ENCODE measurements at places on chromosomes 3 and 15.

DNA sequence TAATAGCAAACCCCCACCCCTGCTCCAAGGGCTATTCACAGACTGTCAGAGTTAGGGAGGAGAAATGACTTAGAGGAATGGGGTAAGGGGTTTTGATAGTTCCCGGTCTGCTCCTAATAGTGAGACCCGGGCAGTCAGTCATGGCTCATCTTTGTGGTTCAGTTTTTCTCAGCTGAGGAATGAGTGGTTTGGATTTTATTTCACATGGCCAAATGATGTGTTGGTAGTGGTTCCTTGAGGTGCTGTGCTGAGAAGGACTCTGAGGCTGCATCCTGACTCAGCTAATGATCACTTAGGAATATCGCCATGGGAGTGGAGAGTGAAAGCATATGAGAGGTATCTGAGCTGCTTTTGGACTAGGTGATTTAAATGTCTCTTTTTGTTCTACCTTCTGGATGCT is 80.2 kb downstream of the LPP start:
- DNase-seq = no peak

- DNase-seq = no peak
These were observed 96.8 kb upstream of the RGMA start for GRCh38 chr15:93185796-93186195.

- DNase-seq = no peak
These were observed 552 bp upstream of the XYLB start for GRCh38 chr3:38345879-38346586.

DNA sequence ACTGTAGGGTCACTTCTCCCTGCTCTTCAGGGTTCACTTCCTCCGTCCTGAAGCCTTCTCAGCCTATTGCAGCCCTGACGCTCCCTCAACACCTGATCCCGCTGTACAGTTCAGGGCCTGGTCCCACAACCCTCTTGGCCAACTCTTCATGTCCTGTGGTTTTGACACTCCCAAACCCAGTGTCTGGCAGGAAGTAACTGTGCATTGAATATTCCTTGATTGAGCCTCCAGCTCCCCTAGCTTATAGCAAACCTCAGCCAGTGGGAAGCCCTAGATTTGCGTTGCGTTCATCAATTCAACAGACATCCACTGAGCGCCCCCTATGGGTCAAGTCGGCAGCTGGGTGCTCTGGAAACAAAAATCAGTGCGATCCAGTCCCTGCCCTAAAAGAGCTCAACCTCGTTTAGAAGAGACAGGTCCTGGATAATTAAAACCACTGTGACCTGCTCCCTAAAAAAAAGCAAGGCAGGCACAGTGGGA is 13.5 kb downstream of the UBAP1L start:
- peak; percentile 37 for DNase-seq

DNA sequence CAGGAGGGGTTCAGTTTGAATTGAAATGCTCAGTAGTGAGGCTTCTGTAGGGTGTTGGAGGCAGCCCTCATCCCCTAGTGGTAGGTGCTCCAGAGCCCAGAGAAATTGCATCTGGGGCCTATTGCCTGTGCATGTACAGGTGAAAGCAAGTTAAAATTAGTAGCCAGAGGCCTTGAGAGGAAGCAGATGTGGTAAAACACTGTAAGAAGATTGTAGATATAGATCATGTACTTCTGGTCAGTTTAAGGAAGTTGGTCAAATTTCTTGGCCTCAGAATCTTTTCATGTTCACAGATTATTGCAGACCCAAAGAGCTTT is 34.6 kb downstream of the IGSF10 start:
- DNase-seq = no peak

GRCh38 chr15:31857194-31857593 is 173.1 kb upstream of the CHRNA7 start:
- no peak for DNase-seq

DNA sequence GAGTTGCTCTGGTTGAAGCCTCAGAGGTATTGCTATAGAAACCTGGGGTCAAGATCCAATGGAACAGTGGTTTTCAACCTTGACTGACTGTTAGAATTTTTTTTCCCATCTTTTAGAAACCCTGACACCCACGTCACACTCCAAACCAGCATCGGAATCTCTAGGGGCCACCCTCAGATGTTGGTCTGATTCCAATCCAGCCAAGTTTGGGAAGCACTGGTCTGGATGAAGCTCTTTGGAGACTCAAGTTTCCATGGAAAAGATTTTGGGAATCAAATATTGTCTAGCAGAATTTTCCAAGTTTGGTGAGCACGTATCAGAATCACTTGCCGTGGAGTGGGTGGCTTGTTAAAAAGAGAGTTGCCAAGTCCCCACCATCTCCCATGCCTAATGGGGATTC is 103.8 kb downstream of the THSD4 start:
- no peak for DNase-seq

- DNase-seq = no peak
These were observed 82.2 kb upstream of the VEPH1 start for GRCh38 chr3:157585386-157585785.

DNA sequence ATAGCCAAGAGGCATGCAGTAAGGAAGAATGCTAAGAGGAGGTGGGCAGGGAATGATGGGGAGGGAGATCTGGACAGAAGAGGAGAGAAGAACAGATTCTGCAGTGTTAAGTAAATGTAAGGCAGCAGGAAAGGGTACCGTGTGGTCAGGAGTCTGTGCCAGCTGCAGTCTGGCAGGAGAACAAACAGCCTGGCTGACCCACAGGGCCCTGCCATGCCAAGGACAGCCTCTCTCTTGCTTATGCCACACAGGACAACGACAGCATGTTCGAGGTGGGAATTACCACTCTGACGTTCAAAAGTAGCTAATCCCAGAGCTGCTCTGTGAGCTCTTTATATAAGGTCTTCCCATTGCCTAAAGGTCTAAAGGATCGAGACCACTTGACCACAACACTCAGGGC is 31.3 kb downstream of the DAPK2 start:
- no peak for DNase-seq

GRCh38 chr15:31344823-31345605 is 18.4 kb downstream of the KLF13 start:
- no peak for DNase-seq

DNA sequence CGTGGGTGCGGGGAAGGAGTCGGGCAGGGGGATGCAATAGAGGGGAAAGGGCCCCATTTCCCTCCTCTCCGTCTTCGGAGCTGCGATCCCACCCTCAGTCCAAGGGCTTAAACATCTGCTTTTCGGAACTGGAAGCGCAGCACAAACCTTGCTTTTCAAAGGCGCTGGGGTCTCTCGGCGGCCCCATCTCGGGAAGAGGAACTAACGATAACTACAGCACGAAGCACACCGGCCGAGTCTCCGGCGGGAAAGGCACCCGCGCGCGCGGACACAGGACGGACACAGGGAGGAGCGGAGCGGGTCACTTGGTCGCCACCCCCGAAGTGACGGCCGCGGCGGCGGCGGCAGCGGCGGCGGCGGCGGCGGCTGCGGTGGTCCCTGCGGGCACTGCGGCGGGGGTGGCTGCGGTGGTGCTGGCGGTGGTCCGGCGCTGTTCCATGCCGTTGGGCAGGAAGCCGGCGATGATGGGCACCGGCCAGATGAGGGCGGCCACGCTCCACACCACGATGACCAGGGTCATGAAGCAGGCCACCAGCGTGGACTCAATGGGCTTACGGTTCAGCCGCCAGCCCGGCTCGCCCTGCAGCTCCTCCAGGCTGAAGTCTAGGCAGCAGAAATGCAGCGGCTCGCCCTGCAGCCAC is 1.1 kb downstream of the TMEM158 start:
- DNase-seq = peak; percentile 46

- DNase-seq = no peak
These were observed 50.0 kb upstream of the GPR149 start for GRCh38 chr3:154480033-154480432.

- no peak for DNase-seq
These were observed 12.6 kb upstream of the HRG start for GRCh38 chr3:186653080-186653707.

GRCh38 chr3:179682426-179683080 is 29.7 kb downstream of the USP13 start:
- no peak for DNase-seq

DNA sequence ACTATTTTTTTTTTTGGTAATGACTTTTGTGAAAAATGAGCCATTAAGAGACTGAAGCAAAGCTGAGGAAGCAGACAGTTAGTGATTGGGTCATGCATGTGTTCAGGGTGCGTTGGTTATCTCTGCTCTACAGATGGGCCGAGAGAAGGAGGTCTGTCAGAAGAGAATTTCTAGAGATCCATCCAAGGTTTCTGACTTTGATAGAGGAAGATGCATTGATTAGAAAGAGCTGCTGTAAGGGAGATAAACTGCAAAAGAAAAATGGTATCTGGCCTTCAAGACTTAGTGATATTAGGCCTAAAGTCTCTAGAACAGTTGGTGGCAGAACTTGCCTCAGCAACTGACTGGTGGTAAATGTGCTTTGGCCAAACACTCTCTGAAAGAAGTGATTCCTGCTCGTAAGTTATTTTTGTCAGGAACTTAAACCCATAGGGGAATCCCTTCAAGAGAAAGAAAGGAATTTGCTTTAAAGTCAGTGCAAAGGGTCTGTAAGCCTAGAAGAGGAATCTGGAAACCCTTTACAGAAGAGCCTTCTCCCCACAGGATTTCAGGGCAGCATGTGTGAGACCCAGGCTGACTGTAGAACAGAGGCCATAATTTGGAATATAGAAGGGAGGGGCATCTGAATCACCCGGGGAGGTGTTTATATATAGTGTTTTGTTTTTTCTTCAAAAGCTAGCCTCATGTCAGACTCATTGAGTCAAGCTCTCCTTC is 67.8 kb downstream of the OPA1 start:
- DNase-seq = no peak

- DNase-seq = no peak
These were observed 114.8 kb downstream of the FILIP1L start for GRCh38 chr3:99999536-99999935.

GRCh38 chr15:48936666-48937065 is 27.1 kb downstream of the SHC4 start:
- DNase-seq = no peak

GRCh38 chr15:100889385-100890050 is 9.9 kb downstream of the ALDH1A3 start:
- DNase-seq = no peak

- DNase-seq = no peak
These were observed 13.4 kb downstream of the B3GNT5 start for GRCh38 chr3:183266454-183266853.

DNA sequence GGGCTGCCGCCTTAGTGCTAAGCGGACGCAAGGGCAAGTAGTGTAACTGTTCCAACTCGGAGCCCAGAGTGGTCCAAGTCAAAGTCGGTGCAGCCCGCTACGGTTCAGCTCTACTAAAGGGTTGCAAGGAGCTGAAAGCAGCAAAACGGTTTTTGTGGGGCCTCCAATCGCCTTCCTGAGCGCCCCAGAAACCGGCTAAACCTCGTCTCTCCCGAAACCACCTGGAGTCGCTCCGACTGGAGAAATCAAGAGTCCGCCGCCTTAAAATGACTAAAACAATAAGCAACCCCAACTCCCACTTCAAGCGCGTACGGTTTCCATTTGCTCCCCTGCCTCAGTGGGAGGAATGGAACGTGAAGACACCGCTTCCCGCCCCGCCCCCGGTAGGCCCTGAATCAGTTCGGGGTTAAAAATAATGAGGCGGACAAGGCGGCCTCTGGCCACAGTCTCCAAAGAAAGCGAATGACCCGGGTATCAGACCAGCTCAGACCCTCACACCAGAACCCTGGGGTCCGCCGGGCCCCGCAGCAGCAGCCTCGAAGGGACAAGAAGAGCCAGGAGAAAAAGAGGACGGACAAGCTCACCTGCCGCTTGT is 401 bp downstream of the SEC11A start:
- peak; percentile 49 for DNase-seq

- DNase-seq = no peak
These were observed 730 bp downstream of the DGKG start for GRCh38 chr3:186361246-186361761.

GRCh38 chr3:129161860-129162271 is 1.0 kb upstream of the ISY1 start:
- DNase-seq = peak; percentile 51

- no peak for DNase-seq
These were observed 16.7 kb downstream of the MEIS2 start for GRCh38 chr15:37083610-37084009.

DNA sequence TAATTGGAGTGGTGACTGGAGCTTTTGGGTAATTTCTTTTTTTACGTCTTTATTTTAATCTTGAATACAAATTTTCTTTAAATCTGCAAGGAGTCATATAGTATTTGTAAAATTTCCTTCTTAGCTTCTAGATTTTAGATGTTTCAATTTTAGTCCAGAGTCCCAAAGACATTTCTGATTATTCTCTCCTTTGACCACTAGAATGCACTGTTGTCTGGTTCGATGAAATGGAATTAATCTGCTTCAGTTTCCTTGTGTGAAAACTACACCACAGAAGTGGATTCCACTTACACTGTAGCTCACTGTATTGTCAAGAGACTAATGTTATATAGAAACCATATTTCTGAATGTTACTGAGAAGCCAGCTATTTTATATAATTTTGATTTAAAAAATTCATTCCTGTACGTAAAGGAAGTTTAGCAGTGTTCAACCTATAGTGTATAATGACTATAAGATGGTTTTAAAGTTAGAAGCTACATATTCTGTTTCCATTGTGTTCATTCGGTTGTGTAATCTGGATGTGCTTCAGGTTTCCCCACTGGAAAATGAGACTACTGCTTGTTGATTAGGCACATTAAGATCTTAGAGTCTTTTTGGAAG is 6.1 kb downstream of the GRAMD1C start:
- no peak for DNase-seq

GRCh38 chr15:56919609-56920366 is 1.3 kb downstream of the TCF12 start:
- peak; percentile 35 for DNase-seq

- DNase-seq = no peak
These were observed 207.2 kb upstream of the TPM1 start for GRCh38 chr15:62835351-62835750.

DNA sequence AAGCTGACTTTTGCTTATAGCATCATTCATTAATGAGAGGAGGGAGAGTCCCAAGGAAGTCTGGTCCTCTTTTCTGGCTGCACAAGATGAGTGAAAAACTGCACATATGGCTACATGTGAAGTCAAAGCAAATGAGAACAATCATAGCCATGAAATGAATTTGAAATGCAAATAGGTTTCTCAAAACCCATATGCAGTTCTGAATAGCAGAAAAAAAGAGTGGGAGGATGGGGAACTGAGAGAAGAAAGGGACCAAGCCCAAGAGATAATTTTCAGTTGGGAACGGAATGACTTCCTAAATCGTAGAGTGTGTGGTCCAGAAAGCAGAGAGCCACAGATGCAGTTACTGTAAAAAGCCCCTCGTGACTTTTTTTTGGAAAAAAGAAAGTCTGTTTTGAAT is 66.3 kb downstream of the GTPBP8 start:
- no peak for DNase-seq

All from stimulated activated naive CD8-positive, alpha-beta T cell treated with anti-CD3 and anti-CD28 coated beads, Interleukin-15, amount 100 ng/mL, for 72 hours (primary cell).